ENCODE measurements at places on chromosomes 2 and 18.
A peak's percentile ranks its signal among the peaks of the same experiment; 100 is the strongest.

DNA sequence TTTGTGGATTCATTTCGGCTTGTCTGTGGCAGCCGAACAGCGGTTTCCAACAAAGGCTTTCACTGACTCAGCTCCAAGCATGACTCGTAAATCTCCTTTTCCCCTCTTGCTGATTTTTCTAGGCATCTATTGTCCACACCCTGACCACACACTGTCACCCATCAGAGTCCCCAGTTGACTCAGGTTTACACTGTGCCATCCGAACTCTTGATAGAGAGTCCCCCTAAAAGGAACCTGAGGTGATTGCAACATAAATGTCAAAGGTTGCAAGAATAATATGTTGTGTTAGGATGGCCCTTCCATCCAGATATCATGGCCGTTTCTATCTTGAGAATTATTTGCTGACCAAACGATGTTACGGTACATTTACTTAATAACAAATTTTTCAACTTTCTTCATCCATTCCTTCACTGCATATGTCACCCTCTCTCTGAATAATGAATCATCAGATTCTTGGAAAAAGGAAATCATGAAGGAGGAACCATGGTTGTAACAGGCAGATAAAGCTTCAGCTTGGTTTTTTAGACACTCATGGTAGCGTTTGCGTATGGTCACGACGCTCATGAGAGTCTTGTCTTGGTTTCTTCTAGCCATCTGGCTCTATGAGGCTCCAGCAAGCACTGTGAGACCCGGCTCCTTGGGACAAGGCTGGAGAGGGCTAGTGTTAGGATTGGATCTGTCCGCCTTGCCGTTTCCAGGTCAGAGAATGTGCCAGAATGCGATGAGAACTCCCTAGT lies 72.1 kb downstream of the NPAS2 start:
- DNase-seq = no peak

DNA sequence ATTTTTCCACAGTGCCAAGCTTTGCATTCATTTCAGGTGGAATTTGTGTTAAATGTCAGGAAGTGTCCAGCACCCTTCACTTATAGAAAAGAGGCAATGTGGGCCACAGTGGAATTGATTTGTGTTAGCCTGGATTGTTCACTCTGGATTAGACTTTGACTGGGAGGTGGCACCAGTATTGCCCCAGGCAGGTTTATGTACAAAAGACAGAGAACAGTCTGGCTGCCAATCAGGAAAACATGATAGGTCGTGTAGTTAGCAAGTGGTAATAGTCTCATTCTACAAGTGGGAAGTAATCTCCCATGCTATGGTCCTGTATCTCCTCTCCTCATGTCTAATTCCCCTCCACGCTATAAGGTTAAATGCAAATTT lies 45.6 kb downstream of the RAB27B start:
- no peak for DNase-seq

DNA sequence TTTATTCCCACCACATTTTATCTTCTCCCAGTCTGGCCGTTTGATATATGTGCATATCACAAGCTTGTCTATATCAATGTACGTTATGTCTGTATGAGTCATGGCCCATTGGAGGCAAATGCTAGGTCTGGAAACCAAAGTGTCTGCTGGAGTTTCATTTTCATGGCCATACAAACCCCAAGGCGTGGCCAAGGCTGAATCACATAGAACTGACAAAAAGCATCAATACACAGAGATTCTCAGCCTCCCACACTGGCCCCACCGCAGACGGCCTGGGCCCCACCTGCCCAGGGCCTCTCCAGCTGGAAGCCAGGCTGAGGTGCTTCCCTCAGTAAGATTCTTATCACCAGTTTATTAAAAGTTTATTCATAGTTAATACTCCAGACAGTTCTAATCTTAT lies 40.5 kb upstream of the SALL3 start:
- DNase-seq = no peak

GRCh38 chr2:28152585-28153280 lies 239.9 kb upstream of the FOSL2 start:
- DNase-seq = no peak

DNA sequence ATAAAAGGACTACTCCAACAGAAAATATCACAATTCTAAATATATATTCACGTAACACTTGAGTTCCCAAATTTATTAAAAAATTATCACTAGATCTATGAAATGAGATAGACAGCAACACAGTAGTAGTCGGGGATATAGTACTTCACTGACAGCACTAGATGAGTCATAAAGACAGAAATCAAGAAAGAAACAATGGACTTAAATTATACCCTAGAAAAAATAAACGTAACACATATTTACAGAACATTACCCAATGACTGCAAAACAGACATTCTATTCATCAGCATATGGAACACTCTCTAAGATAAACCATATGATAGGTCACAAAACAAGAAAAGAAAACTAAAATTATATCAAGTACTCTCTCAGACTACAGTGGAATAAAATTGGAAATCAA lies 429.4 kb downstream of the MBD2 start:
- no peak for DNase-seq

- no peak for DNase-seq
These were observed 76.4 kb downstream of the HDAC4 start for GRCh38 chr2:239324456-239324855.

DNA sequence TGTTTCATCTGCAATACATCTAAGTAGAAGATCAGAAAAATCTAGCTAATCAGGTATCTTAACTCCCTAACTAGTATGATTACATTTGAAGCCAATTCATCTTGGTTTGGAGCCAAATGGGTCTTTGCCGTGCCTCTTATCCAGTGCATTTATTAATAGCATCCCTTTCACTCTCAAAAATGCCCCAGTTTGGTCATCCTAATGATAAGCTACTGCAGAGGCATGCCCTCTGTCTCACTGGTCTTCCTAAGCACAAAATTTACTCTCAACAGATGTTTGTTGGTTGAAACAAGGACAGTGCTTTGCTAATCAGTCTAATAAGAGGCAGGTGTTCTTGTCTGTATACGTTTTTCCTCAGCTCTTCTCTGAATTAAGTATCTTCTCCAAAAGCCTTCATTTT lies 403.2 kb downstream of the RAD51AP2 start:
- no peak for DNase-seq

DNA sequence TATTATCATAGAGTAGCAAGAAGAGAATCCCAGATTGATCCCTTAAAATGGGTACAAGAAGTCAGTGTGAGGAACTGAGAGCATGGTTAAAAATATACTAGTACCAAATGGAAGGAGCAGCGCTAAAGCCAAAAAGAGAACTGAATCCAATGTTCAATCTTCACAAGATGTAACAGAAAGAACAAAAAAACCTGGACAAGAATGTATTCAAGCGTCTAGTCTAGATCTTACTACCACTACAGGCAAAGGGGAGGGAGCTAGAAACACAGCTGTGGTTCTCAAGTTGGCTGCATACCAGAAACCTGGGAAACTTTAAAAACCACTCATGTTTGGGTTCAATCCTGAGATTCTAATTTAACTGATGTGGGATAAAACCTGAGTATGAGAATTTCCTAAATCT lies 57.5 kb downstream of the PIAS2 start:
- no peak for DNase-seq

DNA sequence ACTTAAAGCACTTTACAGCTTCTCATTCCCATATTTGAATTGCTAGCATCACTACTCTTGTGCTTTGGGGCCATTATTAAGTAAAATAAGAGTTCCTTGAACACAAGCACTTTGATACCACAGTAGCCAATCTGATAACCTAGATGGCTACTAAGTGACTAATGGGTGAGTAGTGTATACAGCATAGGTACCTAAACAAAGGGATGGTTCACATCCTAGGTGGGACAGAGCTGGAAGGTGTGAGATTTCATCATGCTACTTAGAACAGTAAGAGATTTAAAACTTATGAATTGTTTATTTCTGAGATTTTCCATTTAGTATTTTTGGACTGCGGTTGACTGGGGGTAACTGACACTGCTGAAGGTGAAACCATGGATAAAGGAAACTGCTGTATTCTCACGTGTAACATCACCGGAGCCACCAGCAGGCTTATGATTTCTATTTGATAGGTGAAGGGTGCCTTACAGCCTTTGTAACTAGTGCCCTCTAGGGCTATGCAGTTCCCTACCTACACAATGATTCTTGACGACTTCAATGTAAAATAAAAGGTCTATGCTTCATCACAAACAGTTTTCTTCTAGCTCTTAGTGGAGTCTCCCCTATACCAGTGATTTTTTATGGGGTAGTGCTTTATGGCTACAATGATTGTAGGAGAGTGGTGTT lies 22.1 kb upstream of the CRIM1 start:
- peak; percentile 27 for DNase-seq

DNA sequence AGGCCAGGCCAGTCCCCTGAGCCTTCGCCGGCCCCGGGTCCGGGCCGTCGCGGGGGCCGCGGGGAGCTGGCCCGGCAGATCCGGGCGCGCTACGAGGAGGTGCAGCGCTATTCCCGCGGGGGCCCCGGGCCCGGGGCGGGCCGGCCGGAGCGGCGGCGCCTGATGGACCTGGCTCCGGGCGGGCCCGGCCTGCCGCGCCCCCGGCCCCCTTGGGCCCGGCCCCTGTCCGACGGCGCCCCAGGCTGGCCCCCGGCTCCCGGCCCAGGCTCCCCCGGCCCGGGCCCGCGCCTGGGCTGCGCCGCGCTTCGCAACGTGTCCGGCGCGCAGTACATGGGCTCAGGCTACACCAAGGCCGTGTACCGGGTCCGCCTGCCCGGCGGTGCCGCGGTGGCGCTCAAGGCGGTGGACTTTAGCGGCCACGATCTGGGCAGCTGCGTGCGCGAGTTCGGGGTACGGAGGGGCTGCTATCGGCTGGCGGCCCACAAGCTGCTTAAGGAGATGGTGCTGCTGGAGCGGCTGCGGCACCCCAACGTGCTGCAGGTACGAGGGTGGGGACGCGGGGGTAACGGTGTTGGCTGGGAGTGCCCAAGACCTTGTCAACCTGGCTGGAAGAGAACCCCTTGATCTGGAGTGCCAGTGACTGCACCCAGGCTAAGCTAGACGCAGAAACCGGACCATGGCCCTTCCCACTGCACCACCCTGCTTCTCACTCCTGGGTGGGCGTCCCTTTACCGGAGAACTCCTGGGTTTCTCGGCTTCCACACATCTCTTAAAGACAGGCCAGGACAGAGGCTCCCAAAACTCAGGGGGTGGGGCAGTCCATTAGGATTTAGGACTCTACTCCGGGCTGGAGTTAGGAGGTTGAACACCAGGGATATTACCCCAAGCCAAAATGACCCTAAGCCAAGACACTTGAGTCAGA lies 739 bp downstream of the PKDCC start:
- no peak for DNase-seq

DNA sequence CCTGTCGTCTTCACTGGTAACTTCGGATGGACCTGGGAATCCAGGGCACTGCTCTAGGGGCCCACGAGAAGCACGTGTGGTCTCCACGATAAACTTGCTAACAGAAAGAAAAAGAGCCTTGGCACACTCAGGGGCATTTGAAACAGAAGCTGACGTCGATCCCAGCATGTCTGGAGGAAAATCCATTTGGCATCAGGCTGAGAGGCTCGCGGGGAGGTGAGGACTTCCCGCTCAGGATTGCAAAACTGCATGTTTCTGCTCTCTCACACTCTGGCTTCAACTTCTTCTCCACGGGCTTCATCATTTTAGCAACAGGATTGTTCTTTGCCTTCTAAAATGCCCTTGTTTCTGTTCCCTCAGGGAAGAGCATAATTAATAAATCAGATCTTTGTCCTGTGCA lies 181.7 kb upstream of the COPS8 start:
- DNase-seq = no peak

Measured in CD4-positive, alpha-beta T cell treated with Interleukin-12 subunit alpha and Interleukin-12 subunit beta, for 1 hour (primary cell).